ENCODE measurements at places on chromosomes 11 and 22.

DNA sequence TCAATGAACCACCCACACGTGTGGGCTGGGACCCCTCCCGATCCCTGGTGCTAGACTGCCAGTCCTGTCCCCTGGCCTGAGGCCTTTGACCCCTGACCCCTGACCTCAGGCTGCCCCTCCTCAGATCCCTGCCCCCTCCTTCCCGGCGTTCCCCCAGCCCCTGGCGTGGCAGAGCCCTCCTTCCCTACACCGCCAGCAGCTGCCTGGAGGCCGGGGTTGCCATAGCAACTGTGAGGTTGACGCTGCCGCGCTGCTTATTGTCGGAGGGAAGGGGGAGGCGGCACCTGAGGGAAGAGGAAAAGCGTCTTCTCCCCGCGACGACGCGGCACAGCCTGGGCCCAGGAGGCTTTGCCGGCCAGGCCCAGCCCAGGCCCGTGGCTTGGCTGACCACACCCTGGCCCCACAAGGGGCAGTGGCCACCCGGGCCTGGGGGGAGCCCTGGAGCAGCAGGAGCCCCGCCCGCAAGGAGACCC is 32.6 kb downstream of the SHANK3 start:
- DNase-seq: peak; percentile 80

DNA sequence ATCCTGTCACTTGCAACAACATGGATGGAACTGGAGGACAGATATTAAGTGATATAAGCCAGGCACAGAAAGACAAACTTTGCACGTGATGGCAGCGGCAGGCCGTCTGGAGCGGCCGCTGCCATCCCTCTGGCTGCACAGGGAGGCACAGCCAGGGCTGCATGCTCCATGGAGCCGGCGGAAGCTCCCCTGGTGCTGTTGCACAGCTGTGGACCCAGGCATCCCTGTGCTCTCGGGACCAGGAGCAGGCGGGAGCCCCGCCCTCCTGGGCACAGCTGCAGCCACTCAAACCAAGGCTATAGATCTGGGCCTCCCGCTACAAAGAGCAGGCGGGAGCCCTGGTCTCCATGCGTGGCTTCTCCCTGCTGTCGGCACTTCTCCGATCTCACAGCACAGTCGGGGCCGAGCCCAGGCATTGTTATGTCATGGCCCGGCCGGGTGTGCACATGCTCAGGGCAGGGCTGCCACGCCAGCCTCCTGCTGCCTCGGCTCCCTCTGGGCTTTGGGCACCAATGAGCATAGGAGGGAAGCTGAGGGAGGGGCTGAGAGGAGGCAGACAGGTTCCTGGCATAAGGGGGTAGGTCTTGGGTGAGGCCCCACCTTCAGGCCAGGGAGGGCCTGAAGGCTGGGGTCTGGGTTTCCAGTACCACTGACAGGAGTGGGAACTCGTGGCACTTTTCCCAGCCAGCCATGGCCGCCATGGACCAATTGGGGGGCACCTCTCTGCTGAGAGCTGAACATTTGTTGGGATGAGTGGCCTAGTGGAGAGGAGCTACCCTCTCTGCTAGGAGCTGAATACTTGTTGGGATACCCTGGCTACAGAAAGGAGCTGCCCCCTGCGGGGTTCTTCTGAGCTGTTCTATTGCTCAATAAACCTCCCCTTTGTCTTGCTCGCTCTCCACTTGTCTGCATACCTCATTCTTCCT is 16.7 kb downstream of the RRP8 start:
- no peak for DNase-seq

DNA sequence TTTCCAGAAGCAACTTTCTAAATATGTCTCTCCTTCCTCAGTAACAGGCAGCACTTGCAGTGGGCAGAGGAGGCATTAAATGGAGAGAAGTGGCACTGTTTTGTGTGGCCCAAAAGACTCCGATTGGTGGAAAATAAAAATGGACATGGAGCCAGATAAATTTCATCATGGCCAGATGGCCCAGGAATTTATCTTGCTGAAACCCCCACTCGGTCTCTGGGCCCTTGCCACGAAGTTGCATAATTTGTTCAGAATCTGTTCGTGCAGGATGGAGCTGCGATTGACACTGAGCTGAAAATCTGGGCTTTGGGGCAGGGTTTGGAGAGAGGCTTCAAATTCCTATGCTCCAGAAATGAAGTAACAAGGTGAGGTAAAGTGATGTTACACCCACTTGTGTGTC is 65.5 kb downstream of the C11orf91 start:
- DNase-seq: no peak

DNA sequence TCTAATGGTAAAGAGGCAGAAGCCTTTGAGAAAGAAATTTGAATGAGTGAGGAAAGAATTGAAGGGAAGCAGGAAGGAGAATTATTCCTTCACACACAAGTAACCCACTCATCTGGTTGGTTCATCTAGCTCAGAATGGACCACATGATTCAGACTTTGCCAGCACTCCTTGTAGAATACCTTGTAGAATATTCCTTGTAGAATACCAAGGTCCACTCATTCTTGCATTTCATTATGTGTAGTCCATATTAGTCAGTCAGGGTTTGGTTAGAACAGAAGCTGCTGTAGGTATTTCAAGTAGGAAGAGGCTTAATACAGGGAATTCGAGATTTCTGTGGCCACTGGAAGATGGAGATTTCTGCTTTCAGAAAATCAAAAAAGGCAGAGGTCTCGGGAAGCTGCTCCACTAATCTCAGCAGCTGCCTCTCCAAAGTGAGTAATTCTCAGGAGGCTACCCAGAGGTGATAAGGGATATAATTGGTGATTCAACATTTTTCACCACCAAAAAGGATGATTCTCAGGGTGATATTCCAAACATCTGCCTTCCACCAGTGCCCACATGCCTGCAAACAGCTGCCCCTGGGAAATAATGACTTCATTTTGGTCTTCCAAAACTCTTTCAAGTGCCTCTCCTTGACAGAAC is 329.1 kb downstream of the TMEM135 start:
- DNase-seq: no peak

DNA sequence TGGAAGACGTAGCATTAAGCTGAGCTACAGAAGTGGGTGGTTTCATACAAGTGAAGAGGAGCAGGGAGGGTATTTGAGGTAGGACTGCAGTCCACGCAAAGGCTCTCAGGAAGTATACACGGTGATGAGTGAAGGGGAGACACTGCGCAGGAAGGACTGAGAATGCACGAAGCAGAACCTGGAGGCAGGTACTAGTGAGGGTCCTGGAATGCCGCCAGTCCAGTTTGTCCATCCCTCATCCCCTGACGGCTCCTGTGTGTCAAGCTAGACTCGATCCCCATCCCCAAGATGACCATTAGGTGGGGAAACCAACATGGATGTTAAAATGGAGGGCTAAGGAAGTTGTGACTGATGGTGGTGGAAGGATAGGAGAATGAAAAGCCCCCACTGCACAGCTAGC is 23.8 kb downstream of the ART5 start:
- no peak for DNase-seq

DNA sequence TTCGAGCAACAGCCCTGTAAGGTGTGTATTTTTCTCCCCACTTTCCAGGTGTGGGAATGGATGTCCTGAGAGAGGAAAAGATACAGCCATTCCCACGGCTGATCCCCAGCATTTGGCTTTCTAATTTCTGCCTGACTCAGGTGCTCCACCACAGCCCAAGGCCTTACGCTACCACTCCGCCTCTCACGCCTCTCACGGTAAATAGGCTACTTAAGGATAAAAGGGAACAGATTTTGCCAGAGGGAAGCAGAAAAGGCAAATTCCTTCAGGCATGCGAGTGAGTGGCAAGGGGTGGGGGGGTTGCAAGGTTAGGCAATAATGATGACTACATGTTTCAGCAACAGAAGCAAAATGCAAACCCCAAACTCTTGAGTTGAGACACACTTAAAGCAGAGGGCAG is 9.2 kb downstream of the PVALB start:
- no peak for DNase-seq

- no peak for DNase-seq
Observed at GRCh38 chr11:35367491-35367890, 51.9 kb downstream of the SLC1A2 start.

DNA sequence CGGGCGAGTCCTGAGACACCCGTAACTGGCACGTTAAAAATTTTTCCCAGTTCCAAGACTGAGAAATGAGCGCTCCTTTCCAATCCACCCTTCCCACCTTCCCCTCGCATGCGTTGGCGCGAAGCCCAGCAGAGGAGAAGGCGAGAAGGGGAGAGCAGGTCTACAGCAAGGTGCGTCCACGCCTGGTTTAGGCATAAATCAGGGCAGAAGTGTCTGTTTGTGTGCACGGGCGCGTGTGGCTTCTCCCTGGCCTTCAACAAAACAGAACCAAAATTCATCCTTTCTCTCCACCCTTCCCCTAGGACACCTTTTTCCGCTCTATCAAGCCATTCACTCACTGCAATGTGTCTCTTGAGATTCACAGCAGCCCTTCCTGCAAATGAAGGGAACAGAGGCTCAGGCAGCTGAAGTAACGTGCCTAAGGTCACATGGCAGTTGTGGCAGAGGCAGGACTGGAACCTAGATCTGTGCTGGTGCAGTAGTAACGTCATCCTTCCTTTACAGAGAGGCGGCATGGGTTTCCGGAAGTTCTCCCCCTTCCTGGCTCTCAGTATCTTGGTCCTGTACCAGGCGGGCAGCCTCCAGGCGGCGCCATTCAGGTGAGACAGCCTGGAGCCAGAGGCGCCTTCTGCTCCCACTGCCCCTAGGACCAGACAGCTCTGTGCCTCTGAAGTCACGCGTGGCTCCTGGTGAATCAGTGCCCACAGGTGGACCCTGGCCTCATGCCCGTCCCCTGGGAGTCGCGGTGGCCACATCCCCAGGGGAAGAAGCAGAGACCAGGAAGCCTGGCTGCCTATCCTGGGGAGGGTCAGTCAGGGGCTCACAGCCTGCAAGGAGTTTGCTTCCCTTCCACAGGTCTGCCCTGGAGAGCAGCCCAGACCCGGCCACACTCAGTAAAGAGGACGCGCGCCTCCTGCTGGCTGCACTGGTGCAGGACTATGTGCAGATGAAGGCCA is 1.1 kb downstream of the CALCB start:
- peak; percentile 63 for DNase-seq

- DNase-seq: peak; percentile 25
Observed at GRCh38 chr22:22770280-22770871, 117.2 kb upstream of the IGLL5 start.

- DNase-seq: no peak
Observed at GRCh38 chr11:2586087-2586792, 113.6 kb downstream of the KCNQ1OT1 start.
